ENCODE measurements at places on chromosomes 16 and 17. TPM values are rescaled to one million over a fixed set of nuclear protein-coding genes. Genes with fewer than 3 reads are reported as not detected.

AATK gene
- total RNA-seq: 0.81 TPM

DNA sequence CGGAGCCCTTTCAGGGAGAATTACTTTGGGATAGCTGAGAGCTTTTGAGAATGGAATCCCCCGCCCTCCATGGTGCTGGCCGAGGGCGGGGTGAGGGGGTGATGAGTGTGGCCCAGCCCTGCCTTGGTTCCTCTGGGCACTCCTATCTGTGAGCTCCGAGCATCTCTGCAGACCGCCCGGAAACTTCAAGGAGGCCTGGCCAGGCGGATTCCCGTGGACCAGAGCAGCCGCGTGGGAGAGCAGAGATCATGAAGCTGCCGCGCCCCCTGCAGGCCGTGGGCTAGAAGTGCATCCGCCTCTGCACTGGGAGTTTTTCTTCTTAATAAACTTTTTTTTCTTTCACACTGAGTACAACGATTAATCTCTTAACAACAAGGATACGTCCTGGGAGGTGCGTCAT is 392.9 kb upstream of the EEF2KMT start:
- DNase-seq: peak; percentile 39

GRCh38 chr17:43917348-43918025 is 10.2 kb upstream of the MPP2 start:
- peak; percentile 61 for DNase-seq

DNA sequence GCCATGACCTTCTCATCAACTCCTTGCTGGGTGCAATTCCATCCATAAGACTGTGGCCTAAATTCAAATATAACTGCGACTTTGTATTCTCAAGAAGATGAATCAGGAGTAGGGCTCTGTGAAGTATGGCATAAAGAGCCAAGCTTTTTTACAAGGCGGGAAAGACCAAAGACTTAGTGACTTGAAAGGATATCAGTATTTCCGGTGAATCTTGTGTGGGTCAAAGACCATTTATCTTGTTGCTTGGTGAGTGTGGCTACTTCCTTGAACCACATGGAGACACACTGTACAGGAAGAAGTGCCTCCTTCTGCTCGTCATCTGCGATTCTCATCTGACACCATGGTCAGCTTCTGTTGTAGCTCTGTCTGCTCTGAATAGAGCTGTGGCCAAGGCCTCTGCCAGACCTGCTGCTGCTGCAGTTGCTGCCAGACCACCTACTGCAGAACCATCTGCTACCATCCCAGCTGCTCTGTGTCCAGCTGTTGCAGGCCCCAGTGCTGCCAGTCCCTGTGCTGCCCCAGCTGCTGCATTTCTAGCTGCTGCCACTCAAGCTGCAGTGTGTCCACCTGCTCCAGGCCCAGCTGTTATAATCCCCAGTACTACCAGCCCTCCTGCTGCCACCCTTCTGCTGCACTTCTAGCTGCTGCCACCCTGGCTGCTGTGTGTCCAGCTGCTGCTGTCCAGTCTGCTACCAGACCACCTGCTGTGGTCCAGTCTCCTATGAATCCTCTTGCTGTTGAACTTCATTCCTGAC is 6.1 kb upstream of the KRTAP2-4 start:
- DNase-seq: no peak
